Umbilical cord (tissue), 2 donors: ENCODE measurements at places on chromosomes 2 and 18. TPM values are rescaled to one million over a fixed set of nuclear protein-coding genes. Genes with fewer than 3 reads are reported as not detected.

GRCh38 chr2:105674401-105674800 lies 70.3 kb upstream of the NCK2 start:
- DNase-seq, result no peak

GRCh38 chr2:165470361-165470760 lies 863 bp downstream of the CSRNP3 start:
- DNase-seq, result no peak

GRCh38 chr18:23398401-23398800 lies 54.7 kb upstream of the RIOK3 start:
- DNase-seq, result no peak

DNA sequence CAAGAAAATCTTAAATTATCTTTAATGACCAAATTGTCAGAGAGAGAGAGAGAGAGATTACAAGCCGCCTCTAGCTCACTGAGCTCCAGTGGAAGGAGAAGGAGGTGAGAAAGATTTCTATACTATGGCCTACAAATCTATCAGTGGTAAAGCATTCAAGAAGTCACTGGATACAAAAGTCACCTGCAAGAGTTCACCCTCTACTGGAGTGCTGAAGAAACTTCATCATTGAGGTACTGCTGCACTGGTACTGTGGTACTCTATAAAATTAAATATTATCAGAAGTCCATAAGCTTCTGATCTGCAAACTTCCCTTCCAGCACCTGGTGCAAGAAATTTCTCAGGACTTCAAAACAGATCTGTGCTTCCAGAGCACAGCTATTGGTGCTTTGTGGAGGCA lies 48.3 kb upstream of the AGPS start:
- no peak for DNase-seq

DNA sequence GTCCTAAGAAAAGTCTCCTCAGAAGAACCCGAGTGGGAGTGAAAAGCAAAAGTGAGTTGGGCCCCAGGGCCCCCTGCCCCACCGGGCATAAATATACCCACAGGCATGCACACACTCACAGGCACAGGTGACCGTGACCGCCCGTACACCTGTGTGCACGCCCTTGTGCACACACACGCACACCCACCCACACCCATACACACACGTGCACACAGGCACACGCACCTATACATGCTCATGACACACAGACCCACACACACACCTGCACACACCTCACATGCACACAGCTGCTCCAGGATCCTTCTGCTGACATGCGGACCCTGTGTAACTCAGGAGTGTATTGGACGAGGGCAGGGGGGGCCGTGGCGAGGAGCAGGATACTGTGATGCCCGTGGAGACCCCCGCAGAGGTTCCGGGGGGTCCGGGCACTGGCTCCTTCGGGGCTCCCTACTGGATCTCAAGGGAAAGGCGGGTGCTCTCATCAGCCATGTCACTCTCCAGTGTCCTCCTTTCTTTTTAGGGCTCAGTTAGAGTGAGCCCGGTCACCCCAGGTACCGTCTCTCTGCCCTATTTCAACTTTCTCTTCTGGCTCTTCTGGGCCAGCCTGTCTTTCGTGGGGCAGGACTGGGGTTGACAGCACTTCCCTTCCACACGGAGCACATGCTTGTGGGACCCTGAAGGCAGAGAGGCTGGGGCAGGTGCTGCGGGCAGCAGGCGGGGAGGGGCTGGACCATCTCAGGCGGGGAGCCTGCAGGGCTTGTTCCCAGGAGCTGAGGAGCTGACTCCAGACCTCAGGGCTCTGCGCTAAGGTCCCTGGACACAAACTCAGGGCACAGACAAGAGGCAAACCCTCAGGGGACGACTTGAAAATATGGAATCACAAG lies 48.5 kb downstream of the TPO start:
- no peak for DNase-seq

DNA sequence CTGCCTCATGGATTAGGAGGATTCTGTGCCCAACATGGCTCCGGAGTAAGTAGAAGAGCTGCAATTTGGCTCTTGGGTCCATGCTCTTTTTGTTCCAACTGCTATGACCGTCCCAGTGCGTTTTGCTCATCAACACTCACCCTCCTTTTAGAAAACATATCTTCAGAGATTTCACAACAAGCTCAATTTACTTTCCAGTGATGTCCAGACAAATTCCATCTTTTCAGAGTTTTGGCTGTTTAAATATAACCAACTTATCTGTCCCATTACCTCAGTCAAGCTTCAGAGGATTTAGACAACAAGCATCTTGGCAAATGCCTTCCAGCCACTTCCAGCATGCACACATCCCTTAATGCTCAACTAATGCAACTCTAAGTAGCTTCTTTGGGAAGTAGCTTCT lies 6.9 kb upstream of the SLC14A2 start:
- peak; percentile 96 for DNase-seq

PRSS56 gene
- not detected for total RNA-seq

GRCh38 chr2:211760103-211760502 lies 778.5 kb downstream of the ERBB4 start:
- no peak for DNase-seq

- peak; percentile 97 for DNase-seq
Measured at GRCh38 chr2:67259556-67260342, 137.4 kb upstream of the ETAA1 start.

- DNase-seq, result no peak
Measured at GRCh38 chr2:69007603-69008002, 5.4 kb upstream of the ANTXR1 start.

LTBP1 gene
- total RNA-seq, result 246 TPM

- DNase-seq, result no peak
Measured at GRCh38 chr2:30714811-30715709, 92.2 kb downstream of the CAPN13 start.

- peak; percentile 27 for DNase-seq
Measured at GRCh38 chr2:127208313-127208712, 11.8 kb downstream of the CYP27C1 start.
